Suprapubic skin (tissue), 4 donors: ENCODE measurements at places on chromosomes 2 and 18. TPM values are rescaled to one million over a fixed set of nuclear protein-coding genes. Genes with fewer than 3 reads are reported as not detected.

DNA sequence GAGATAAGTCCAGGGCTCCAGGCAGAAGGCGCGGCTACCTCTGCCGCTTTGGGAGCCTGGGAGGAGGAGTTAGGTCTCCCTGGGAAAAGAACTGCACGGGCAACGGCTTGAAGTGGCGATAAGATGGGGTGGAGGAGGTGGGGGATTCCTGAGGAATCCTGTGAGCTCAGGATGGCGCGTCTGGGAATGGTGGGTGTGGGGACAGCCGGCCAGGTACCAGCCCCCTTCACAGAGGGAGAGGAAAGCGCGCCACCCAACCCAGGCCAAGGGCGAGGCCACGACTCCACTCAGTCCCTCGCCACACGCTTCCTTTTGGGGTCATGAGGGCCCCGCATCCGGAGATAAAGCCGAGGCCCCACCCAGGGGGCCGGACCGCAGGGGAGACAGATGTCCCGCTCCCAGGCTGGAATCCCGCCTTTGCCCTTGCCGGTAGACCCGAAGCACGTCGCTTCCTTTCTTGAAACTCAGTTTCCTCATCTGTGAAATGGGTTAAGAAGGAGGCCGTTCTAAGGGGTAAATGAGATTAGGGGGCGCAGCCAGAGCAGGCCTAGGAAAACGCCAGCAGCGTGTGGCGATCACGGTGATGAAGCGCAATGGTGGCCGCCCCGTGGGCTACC lies 1.7 kb upstream of the CTDSP1 start:
- H3K27ac ChIP-seq = peak overlapping the region; percentile 100
- no peaks in the 10 kb centered on the region for H3K27me3 ChIP-seq
- H3K4me1 ChIP-seq = peaks cover 62% of the 10 kb centered on the region
- peak overlapping the region; percentile 96 for H3K4me3 ChIP-seq

DNA sequence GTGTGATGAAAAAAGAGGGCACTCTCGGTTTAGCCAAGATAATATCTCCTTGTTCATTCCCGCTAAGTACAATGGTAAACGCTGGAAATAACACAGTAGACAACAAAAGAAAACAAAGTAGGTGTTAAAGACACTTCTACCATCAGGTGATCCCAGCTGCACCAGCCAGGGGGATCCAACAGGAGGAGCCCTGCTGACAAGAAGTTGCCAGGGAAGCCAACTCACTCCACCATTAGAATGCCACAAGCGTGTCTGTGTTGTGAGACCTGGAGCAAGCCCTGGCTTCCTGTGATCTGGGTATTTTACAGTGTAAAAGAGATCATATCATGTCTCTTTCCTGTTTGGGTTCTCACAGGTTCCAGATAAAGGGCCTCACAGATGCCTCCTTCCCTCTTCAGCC lies 117.0 kb downstream of the GRB14 start:
- H3K27ac ChIP-seq = no peak overlapping the region
- DNase-seq = no peak
- no peaks in the 10 kb centered on the region for H3K4me1 ChIP-seq
- no peaks in the 10 kb centered on the region for H3K27me3 ChIP-seq
- no peaks in the 10 kb centered on the region for H3K36me3 ChIP-seq

DNA sequence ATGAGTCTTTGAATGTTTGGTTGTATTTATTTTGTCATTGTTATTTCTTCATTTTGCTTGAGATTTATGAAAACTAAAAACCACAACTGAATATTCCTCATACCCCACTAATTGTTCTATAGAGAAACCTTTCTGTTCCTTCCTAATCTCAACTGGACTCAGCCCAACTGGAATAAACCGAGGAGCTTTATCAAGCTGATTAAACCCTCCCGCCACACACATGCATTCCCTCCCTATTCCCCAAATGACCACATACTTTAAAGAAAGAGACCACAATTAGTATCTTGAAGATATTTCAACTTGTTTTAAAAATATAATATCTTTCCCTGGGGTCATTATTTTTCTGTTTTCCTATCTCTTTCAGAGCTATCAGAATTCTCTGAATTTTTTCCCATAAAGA lies 107.5 kb downstream of the OSR1 start:
- no peak overlapping the region for H3K4me3 ChIP-seq
- H3K27ac ChIP-seq = no peak overlapping the region
- no peaks in the 10 kb centered on the region for H3K36me3 ChIP-seq

- H3K4me3 ChIP-seq = no peak overlapping the region
- no peaks in the 10 kb centered on the region for H3K27me3 ChIP-seq
- no peaks in the 10 kb centered on the region for H3K36me3 ChIP-seq
- no peaks in the 10 kb centered on the region for H3K4me1 ChIP-seq
- H3K27ac ChIP-seq = no peak overlapping the region
Measured at GRCh38 chr2:62321380-62322289, 125.7 kb downstream of the B3GNT2 start.

DNA sequence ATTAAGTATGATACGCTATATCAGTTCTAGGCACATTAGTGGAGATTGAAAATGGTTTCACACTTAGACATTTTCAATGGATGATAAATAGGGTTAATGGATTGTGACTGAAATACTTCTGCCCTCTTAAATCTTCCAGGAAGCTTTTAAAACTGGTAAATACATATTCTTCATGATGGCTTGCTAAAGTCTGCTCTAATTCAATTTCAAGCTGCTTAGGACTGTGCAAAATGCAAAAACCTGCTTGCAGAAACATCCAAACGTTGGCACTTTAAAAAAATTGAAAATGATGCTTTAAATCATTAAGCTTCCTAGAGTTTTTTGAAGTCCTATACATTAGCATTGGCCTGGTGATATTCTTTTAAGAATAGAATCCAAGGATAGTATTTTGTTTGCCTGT lies 214.8 kb upstream of the FSHR start:
- no peak for DNase-seq
- no peaks in the 10 kb centered on the region for H3K36me3 ChIP-seq
- H3K4me1 ChIP-seq = no peaks in the 10 kb centered on the region
- H3K4me3 ChIP-seq = no peak overlapping the region
- H3K27me3 ChIP-seq = no peaks in the 10 kb centered on the region
- H3K27ac ChIP-seq = no peak overlapping the region

GRCh38 chr2:16434393-16434792 lies 231.2 kb downstream of the CYRIA start:
- no peak for DNase-seq
- H3K27ac ChIP-seq = no peak overlapping the region
- peaks cover 3% of the 10 kb centered on the region for H3K27me3 ChIP-seq
- H3K4me1 ChIP-seq = no peaks in the 10 kb centered on the region
- no peaks in the 10 kb centered on the region for H3K36me3 ChIP-seq
- no peak overlapping the region for H3K4me3 ChIP-seq

DNA sequence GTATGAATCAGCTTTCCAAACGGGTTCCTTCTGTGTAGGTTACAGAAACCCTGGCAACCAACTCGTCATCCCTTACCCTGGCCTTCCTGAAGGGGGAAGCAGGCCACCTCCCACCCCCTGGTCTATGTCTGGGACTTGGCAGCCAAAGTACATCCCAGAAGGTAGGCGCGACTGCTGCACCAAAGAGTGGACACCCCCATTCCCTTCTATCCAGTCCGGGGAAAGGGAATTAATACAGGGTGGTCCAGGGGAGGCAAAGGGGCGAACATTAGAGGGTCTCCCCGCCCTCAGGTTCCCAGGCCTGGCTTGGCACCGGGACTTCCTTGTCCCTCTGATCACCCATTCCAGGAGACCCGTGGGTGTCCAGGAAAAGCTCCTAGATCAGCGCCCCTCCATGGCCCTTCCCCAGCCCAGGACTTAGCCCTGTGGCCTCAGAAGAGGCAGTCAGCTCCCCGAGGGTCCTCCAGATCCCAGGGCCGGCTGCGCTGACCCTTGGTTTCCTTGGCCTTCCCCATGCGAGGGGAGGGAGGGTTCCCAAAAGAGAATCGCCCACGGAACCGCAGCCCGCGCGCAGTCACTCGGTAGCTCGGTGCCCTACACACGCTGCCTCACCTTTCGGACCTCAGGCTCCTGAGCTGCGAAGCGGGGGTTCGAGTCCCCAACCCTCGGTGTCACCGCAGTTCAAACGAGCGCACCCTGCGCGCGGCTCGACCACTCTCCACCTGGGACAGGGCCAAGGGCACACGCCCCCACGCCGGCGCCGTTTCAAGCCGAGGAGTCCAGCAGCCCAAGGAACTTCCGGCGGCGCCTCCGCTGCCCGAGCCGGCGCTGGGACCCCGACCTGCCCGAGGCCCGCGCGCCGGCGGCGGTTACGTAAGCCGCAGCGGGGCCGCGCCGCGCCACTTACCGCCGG lies at the start of gene PER2:
TSS of gene PER2 (minus strand) at position 874 of the 913 bp plus-strand sequence. CDS start 10,674 bp downstream, outside the sequence.
- peaks cover 74% of the 10 kb centered on the region for H3K4me1 ChIP-seq
- H3K27me3 ChIP-seq = no peaks in the 10 kb centered on the region
- no peaks in the 10 kb centered on the region for H3K36me3 ChIP-seq
- DNase-seq = peak; percentile 93
- peak within 1 kb of the TSS; percentile 99 for H3K27ac ChIP-seq
- H3K4me3 ChIP-seq = peak within 1 kb of the TSS; percentile 78

DNA sequence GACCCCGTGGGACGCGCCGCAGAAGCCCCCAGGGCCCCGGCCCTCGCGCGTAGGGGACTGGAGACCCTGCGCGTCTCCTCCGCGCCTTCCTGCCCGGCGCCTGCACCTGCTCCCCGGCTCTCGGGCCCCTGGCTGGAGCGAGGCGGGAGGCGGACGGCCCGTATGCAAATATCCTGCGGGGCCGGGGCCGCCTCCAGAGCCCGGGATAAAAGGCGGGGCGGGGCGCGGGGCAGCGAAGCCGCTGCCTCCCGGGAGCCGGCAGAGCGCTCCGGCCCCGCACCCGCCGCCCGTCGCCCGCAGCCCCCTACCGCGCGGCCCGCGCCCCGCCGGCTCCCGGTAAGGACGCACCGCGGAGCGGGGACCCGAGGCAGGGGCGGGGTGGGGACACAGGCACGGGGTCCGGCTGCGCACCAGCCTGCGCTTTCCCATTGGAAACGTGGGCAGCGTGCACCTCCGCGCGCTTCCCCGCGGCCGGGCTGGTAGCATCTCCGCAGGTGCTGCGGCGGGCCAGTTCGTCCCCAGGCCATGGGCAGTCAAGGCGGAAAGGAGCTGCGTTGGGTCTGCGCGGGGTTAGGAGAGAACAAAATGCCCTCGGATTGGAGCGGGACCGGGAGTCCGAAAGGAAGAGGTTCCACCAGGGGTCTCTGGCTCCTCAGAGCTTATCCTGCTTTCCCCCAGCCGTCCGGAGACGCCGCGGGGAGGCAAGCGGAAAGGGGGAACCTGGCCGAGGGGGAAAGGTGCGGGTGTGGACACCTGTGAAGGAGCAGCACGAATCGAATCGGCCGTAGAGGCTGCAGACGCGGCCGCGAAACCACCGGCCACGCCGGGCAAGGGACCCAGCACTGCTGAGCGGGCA lies at the start of gene ATP6V1C2:
TSS of gene ATP6V1C2 (plus strand) at position 235 of the 856 bp plus-strand sequence. CDS start 1,220 bp downstream, outside the sequence.
- peaks cover 33% of the 10 kb centered on the region for H3K4me1 ChIP-seq
- H3K27me3 ChIP-seq = peaks cover 54% of the 10 kb centered on the region
- DNase-seq = no peak
- no peaks in the 10 kb centered on the region for H3K36me3 ChIP-seq

DNA sequence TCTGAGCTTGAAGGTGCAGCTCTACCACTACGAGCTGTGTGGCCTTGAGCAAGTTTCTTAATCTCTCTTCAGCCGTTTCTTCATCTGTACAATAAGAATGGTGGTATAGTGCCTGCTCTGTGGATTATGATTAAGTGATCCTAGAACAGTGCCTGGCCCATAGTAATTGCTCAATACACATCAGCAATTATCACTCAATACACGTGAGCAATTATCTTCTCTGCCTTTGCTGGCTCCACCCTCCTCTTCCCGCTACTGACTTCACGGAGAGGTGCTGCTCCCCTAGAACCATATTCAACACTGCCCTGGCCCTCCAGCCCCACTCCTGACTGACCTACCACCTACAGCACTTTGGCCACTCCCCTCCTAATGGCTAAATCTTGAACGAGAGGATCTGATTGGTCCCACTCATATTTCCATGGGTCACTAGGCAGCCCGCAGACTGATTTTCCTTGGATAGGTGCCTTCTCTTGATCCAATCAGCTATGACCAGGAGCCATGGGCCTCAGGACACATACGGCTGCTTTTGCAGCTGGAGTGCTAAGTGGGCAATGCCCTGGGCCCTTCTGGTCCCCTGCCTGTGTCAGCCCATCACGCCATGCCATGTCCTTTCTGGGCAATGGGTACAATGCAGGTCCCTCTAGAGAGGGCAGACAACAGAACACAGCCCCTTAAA lies 77.5 kb downstream of the STPG4 start:
- peak overlapping the region; percentile 49 for H3K27ac ChIP-seq
- H3K27me3 ChIP-seq = no peaks in the 10 kb centered on the region
- H3K4me3 ChIP-seq = no peak overlapping the region
- H3K4me1 ChIP-seq = peaks cover 59% of the 10 kb centered on the region
- no peaks in the 10 kb centered on the region for H3K36me3 ChIP-seq

GRCh38 chr2:127101756-127102477 lies 5.0 kb downstream of the BIN1 start:
- no peaks in the 10 kb centered on the region for H3K27me3 ChIP-seq
- peak; percentile 41 for DNase-seq
- no peak overlapping the region for H3K27ac ChIP-seq
- no peaks in the 10 kb centered on the region for H3K36me3 ChIP-seq
- H3K4me3 ChIP-seq = no peak overlapping the region
- peaks cover 35% of the 10 kb centered on the region for H3K4me1 ChIP-seq

- H3K27me3 ChIP-seq = no peaks in the 10 kb centered on the region
- no peak overlapping the region for H3K27ac ChIP-seq
- H3K4me3 ChIP-seq = no peak overlapping the region
- no peak for DNase-seq
- no peaks in the 10 kb centered on the region for H3K36me3 ChIP-seq
Measured at GRCh38 chr2:19261061-19261460, 97.4 kb downstream of the OSR1 start.

GRCh38 chr2:145617906-145618305 lies 1098.0 kb upstream of the ZEB2 start:
- no peak overlapping the region for H3K4me3 ChIP-seq
- H3K27me3 ChIP-seq = no peaks in the 10 kb centered on the region
- no peaks in the 10 kb centered on the region for H3K36me3 ChIP-seq
- DNase-seq = no peak
- H3K27ac ChIP-seq = no peak overlapping the region

DNA sequence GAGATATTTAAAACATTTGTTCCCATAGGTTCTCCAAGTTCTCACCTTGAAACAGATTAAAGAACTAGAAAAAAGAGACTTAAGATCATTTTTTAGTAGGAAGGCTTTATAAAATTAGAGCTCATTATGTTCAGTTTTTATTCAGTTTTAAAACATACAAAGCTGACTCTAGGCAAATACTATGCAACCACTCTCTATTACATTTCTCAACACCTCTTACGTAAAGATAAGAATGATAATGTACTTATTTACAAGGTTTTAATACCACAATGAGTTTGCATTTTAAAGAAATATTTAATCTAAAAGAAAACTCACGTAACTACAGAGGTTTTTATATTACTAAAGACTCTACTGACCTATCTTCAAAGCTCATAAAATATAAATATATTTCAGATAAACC lies 68.8 kb downstream of the TMEM131 start:
- peaks cover 29% of the 10 kb centered on the region for H3K36me3 ChIP-seq
- H3K4me3 ChIP-seq = no peak overlapping the region
- H3K4me1 ChIP-seq = peaks cover 3% of the 10 kb centered on the region
- DNase-seq = no peak
- H3K27ac ChIP-seq = no peak overlapping the region
- no peaks in the 10 kb centered on the region for H3K27me3 ChIP-seq

GRCh38 chr2:78065366-78065765 lies 543.2 kb upstream of the LRRTM4 start:
- no peaks in the 10 kb centered on the region for H3K27me3 ChIP-seq
- DNase-seq = no peak
- no peaks in the 10 kb centered on the region for H3K36me3 ChIP-seq
- H3K4me3 ChIP-seq = no peak overlapping the region
- no peaks in the 10 kb centered on the region for H3K4me1 ChIP-seq

- peaks cover 19% of the 10 kb centered on the region for H3K27me3 ChIP-seq
- H3K4me1 ChIP-seq = peaks cover 14% of the 10 kb centered on the region
- DNase-seq = no peak
- no peak overlapping the region for H3K27ac ChIP-seq
- no peak overlapping the region for H3K4me3 ChIP-seq
- H3K36me3 ChIP-seq = no peaks in the 10 kb centered on the region
Measured at GRCh38 chr2:47518497-47519146, 115.7 kb downstream of the MSH2 start.

Gene TAF4B
- total RNA-seq = 28.4 TPM

Gene COL6A3
- 72.4 TPM for total RNA-seq

Gene CFC1
- total RNA-seq = not detected

Gene RIT2
- not detected for total RNA-seq
